Endothelial cell of umbilical vein (primary cell): ENCODE measurements at places on chromosomes 11 and 22.

DNA sequence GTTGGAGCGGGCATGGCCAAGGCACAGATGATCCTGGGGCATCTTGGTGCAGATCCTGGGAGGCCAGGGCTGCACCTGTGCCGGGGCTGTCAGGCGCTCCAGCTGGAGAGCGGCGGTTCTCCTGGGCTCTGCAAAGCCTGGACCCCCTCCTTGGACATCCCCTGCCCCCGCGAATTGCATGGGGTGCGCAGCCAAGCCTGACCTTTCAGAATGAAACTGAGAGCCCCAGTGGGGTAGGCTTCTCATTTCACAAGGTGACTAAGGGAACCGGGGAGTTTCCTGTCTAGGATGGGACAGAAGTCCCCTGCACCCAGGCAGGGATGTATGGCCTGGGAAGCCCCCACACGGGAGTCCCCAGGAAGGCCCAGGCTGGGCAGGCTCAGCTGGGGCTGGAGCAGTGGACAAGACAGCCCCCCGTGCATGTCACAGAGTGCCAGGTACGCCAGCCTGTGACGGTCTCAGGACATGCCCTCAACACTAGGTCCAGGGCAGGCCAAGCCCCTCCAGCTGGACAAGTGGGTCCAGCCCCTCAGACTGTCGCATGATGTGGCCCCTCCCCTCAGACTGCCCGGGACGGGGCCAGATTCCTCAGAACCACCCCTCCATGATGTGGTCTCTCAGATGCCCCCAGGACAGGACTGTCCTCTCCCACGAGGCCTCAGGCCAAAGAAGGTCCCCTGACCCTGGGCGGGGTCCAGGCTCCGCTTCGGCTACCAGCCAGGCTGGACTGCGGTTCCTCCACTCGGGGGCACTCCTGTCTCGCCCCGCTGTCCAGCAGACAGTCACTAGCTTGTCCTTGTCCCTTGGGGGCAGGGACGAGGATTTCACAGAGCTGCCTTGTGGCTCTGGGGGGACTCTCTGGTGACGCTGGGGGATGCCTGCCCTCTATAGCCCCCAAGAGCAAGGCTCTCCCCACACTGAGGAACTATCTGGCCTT is 2.3 kb downstream of the LSP1 start:
- no peak for DNase-seq

DNA sequence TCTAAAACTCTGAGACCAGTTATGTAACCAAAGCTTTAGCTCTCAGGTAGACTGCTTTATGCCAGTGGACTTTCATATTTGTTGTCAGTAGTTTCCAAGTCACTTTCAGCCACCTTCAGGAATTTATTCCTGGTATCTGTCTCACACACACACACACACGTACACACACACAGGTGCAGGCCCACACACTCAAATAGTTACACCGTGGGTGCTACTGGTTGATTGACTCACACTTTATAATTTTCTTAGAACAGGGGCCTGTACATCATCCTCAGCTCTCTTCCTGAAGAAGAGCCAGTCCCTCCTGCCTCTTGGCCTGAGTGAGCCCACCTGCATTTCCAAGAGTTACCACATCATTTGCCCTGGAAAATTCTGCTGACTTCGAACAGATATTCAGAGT is 555.2 kb downstream of the SOX6 start:
- no peak for DNase-seq

DNA sequence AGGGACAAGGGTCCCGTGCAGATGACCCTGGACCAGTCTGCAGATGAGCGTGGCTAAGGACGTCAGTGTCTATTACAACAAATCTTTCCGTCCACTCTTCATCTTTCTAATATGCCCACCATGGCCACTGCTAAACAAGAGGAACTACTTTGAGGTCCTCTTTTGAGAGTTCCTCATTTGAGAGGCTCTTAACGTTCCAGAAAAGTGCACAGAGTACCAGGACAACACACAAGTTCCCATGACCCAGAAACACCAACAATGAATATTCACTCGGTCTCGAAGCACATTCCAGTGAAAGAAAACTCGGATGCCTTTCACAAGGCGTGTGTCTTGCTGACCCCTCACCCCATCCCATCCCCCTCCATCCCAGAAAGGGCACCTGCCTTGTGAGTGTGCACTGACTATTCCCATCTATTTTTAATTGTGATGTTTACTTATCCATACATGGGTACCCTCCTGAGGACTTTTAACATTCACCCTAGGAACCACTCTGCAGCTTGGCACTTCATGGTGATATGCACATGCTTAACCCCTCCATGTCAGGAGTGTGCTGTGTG is 157.0 kb downstream of the SHANK2 start:
- DNase-seq, result no peak

GRCh38 chr11:8060146-8060719 is 20.8 kb upstream of the TUB start:
- no peak for DNase-seq

- DNase-seq, result no peak
Observed at GRCh38 chr11:115996808-115997188, 492.6 kb upstream of the CADM1 start.

DNA sequence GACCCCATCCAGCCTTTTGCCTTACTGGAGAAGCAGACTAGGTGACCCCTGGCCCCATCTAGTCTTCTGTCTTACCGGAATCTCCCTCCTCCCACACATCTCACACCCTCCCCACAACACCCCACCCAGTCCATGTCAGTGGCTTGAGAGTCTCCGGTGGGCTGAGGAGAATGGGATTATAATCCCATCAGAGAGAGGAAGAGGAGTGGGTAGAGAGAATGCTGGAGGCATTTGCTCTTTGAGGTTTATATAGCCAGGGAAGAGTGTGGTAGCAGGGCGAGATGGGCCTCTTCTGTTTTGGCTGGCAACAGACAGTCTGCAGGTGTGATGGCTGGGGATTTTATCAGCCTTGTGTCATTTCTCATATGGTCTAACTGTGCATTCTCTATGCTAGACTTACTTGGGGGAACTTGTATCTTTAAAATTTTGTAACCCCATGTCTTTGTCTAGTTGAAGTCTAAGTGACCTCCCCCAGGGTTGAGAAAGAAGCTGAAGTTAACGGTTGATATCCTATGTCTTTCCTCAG is 50.3 kb downstream of the GRAMD1B start:
- no peak for DNase-seq

DNA sequence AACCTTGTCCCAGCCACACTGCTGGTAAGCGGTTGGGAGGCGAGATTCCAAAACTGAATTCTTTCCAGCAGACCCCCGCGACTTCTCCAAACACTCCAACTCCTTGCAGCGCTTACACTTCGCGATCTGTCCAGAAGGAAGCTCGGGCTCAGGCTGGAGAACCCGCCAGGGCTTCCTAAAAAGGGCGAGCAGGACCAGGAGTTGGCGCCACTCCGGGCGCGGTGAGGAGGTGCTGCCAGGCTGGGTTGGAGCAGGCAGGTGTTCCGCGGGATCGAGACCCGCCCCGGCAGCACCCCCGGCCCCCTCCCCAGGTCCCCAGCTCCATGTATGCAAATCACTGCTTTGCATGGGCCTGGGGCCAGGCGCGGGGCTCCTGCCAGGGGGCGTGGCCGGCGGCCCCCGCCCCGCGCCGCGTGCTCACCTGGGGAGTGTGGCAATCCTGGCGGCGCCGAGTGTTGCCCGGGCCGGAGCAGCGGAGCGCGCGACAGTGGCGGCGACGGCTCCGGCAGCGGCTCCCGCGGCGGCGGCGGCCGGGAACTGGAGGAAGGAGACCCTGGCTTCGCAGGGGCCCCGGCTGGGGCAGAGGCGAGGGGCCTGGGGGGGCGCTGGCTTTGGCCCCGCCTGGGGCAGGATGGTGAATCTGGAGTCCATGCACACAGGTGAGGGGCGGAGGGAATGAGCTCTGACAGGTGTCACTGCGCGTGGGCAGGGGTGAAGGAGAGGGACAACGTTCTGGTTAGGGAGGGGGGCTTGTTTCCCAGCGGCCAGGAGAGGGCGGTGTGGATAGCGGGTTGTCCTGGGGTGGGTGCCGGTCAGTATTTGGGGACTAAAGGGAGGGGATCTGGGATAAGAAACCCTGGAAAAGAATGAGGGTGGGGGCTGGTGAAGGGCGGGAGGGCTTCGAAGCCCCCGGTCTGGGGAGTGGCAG is at the start of gene POU2F3:
POU2F3 (plus strand) TSS at position 428 of the 928 bp plus-strand sequence; CDS start at position 632, 204 bp downstream.
- no peak for DNase-seq

- no peak for DNase-seq
Observed at GRCh38 chr22:35611200-35611890, 5.8 kb downstream of the MB start.

DNA sequence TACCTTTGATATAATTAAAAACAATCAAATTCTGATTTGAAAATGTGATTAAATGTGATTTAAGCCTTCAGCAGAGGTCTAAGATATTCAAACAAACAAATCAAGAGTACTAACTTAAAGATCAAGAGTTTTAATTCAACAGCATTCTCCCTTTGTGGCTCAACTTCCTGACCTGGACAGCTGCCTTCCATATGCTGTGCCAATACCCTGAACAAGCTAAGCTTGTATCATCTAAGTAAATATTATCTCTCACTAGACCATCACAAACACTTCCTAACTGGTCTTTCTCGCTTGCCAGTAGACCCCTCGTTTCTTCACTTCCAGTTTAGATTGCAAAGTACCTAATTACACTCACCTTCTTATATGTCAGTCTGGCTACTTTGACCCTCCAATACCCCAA is 35.9 kb upstream of the P4HA3 start:
- DNase-seq, result peak; percentile 60

GRCh38 chr11:16011396-16011795 is 344.9 kb downstream of the SOX6 start:
- DNase-seq, result no peak

GRCh38 chr11:3667149-3668035 is 3.8 kb downstream of the CHRNA10 start:
- DNase-seq, result no peak

DNA sequence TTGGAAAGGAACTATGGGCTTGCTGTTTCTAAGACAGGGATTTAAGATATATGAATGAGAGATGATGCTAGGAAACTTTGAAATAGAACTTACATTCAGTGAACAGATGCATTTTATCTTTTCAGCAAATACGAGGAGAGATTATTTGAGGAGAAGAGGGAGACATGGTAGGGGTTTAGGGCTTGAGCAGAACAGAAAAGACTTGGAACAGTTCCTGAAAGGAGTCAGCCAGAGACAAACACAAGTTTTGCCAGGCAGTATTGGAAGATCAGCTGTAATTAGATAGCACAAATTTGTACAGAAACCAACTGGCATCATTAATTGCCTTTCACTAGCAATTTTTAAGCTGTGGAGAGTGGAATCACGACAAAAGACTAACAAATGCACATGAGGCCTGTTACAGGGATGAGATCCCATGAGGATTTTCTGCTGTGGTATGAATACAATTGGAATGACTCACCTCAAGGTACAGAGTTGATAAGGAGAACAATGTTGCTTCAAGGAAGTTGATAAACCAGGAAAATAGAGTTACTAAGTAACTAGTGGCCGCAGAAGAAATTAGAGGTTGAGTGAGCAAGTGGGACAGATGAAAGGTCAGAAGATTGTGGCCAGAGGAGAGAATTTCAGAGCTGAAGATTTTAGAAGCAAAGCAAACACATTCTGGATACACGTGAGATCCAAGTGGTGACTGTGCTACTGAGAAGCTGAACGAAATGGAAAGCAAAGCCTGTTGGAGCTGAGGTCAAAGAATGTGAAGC is 67.9 kb downstream of the CYB5R2 start:
- DNase-seq, result peak; percentile 98

DNA sequence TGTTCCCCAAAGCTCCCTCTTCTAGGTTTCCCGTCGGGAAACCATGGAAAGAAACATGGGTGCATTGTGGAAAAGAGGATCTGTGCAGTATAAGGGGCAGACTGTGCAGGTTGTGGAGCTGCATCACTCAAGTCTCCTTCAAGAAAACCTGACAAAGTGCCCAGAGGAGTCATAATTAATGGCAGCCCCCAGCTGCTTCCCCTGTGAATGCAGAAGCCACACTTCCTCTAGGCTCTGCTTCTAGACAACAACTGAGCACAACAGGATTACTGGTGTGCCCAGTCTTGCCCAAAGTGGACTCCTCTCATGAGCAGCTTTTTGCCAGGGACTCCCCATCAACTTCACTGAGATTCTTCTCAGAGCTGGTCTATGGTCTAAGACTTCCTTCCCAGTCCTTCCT is 42.6 kb upstream of the SCUBE2 start:
- no peak for DNase-seq

DNA sequence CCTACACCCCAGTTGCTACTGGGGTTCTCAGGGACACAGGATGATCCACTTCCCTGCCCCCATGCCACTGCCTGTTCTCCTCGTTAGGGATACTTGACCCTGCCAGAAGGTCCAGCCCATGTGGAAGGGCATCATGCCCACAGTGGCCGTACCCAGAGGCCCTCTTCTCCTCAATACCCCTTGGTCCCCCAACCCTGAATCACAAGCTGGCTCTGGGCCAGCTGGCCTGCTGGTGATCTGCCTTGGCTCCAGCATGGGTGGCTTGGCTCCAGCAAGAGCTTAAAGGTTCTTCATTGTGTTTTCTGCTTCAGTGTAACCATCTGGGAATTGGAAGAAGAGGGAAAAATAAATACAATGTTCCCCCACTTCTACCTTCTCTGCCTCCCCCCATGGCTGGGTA is 11.1 kb upstream of the TPBGL start:
- no peak for DNase-seq

DNA sequence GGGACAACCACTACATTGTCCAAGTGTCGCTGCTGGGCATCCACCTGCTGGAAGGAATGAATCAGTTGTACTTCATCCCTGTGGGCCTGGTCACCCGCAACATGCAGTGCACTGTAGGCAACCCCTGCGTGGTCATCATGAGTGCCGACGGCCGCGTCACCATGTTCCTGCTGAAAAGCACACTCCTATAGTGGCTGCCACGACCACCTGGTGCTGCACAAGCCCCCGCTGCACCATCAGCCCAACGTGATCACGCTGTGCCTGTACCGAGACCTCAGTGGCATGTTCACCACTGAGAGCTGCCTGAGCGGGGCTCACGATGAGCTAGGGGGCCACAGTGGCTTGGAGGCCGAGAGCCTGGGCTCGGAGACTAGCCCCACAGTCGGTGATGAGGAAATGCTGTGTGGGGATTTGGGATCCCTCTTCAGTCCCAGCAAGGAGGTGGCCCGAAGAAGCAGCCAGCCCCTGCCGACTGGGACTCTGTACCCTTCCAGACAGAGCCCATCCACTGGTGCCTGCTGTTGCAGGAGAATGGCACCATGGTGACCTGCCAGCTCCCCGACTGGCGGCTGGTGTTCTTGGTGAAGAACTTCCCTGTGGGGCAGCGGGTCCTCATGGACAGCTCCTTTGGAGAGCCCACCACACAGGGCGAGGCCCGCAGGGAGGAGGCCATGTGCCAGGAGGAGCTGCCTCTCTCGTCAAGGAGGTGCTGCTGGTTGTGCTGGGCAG is 15.7 kb upstream of the SLC5A4 start:
- DNase-seq, result no peak

- no peak for DNase-seq
Observed at GRCh38 chr11:117097014-117097388, 1.2 kb downstream of the SIK3 start.

DNA sequence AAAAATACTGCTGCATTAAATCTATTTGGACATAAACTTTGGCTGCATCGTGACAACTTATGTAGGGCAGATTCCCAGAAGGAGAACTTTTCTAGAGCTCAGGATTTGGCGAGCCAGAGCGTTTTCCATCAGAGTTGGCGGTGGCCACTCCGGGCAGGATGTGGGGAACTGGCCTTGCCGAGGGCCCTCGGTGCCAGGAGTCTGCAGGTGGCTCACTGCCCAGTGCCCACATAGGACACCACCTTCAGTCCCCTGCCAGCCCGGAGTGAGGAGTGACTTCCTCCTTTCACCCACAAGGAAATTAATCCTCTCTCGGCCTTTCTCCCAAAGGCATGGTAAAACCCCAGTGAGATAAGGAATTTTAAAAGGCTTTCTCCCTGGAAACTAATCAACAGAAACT is 1.6 kb upstream of the LGALS2 start:
- no peak for DNase-seq
